Activated naive CD4-positive, alpha-beta T cell treated with Interleukin-2 at 50 U/mL for 16 hours (primary cell): ENCODE measurements at places on chromosomes 1 and 21.
A peak's percentile ranks its signal among the peaks of the same experiment; 100 is the strongest.

DNA sequence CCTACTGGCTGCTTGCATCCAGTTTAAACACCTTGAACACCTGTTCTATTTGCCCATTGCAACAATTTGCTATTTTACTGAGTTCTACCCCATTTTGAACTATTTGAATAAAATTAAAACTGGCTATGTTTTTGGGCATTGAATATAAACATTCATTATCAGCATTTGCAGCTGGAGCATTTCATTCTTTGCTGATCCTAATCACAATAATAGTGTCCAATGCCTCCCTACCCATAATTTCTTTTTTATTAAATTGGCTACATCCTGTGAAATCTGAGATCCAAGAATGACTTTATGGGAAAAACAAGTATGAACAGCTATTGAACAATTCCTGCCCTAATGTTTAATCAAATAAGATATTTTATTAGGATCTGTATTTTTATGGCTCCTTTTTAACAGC lies 447.9 kb downstream of the PLA2G4A start:
- DNase-seq: no peak

GRCh38 chr1:239912471-239912870 lies 179.2 kb upstream of the FMN2 start:
- no peak for DNase-seq

DNA sequence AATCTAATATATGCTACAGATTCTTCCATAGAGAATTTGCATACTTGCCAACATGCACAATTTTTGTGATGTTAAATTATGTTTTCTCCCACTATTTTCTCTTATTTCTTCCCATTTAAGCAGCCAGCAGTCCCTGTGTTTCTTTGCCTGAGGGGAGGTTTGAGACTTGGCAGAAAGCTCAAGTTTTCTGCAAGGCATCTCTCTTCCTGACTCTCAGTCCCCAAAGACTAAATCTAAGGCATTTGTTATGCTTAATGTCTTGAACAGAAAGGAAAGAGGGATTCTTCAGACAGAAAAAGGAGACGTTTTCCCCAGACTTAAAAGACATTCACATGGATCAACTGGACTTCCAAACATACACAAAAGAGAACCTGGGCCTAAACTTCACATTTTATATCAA lies 354.4 kb downstream of the RYR2 start:
- no peak for DNase-seq

GRCh38 chr1:74767490-74767889 lies 34.5 kb downstream of the TYW3 start:
- no peak for DNase-seq

- DNase-seq: no peak
These were observed 163.3 kb downstream of the DHRS3 start for GRCh38 chr1:12454406-12455391.

- no peak for DNase-seq
These were observed 4.9 kb downstream of the COL6A1 start for GRCh38 chr21:45986316-45987051.

DNA sequence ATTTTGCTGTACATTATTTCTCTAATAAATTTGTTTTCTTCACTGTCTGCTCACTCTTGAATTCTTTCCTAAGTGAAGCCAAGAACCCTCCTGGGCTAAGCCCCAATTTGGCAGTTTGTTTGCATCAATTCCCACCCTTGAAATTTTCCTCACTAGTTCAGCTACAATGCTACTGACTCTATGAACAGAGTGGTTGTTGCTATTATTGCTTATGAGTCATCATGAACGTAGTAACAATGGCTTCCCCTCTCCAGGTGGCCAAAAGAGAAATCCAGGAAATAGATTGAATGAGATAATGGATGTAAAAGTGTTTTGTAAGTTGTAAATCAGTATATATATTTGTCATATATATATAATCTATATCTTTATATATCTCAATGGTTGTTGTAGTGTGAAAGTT lies 193.0 kb downstream of the URB2 start:
- DNase-seq: no peak

- DNase-seq: no peak
These were observed 115.7 kb downstream of the GRIK3 start for GRCh38 chr1:36918604-36919003.

- DNase-seq: no peak
These were observed 197.6 kb upstream of the ADAMTS5 start for GRCh38 chr21:27164208-27165177.

GRCh38 chr1:28087614-28088167 lies 719 bp downstream of the EYA3 start:
- DNase-seq: peak; percentile 19

- DNase-seq: no peak
These were observed 10.7 kb upstream of the SLC2A5 start for GRCh38 chr1:9079988-9080704.
